NCI-H748 treated with DMSO at 0.1 percent for 48 hours (cell line): ENCODE measurements at places on chromosomes 12 and 14.

- DNase-seq = no peak
Measured at GRCh38 chr12:3097186-3097804, 20.1 kb downstream of the TSPAN9 start.

DNA sequence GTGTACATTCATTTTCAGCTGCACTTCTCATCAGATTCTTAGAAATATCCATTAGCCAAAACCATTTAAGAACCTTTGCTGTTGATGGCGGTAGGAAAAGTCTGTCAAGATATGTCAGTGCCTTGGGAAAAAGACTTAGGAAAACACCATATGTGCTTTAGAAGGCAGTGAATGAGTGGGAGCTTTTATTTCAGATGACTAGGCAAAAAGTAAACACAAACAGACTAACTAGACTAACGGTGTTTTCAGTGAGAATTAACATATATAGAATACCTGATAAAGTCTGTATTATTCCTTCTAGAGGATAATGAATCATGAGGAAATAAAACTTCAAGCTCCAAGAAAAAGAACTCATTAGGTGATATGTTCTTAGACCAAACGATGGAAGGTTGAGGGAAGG is 418.9 kb downstream of the NAV3 start:
- no peak for DNase-seq

DNA sequence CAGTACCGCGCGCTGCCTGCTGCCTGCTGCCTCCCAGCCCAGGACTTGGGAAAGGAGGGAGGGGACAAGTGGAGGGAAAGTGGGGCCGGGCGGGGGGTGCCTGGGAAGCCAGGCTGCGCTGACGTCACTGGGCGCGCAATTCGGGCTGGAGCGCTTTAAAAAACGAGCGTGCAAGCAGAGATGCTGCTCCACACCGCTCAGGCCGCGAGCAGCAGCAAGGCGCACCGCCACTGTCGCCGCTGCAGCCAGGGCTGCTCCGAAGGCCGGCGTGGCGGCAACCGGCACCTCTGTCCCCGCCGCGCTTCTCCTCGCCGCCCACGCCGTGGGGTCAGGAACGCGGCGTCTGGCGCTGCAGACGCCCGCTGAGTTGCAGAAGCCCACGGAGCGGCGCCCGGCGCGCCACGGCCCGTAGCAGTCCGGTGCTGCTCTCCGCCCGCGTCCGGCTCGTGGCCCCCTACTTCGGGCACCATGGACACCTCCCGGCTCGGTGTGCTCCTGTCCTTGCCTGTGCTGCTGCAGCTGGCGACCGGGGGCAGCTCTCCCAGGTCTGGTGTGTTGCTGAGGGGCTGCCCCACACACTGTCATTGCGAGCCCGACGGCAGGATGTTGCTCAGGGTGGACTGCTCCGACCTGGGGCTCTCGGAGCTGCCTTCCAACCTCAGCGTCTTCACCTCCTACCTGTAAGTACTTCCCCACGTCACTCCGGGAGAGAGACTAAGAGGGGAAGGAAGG is at the start of gene LGR5:
Gene LGR5 (plus strand): TSS at position 186 of the 732 bp plus-strand sequence. CDS start 283 bp downstream, at position 469.
- peak; percentile 68 for DNase-seq

GRCh38 chr12:47105914-47106674 is 26.3 kb upstream of the AMIGO2 start:
- peak; percentile 45 for DNase-seq

GRCh38 chr12:109212460-109213115 is 96.2 kb downstream of the ACACB start:
- DNase-seq = no peak

DNA sequence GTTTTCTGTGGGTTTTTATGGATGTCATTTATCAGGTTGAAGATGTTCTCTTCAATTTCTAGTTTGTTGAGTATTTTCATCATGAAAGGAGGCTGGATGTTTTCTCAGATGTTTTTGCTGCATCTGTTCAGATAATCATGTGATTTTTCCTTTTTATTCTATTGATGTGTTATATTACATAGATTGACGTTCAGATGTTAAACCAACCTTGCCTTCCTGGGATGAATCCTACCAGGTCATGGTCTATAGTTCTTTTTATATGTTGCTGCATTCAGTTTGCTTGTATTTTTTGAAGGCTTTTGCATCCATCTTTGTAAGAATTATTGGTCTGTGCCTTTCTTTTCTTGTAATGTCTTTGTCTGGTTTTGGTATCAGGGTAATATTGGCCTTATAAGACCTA is 43.9 kb upstream of the LYZ start:
- no peak for DNase-seq

DNA sequence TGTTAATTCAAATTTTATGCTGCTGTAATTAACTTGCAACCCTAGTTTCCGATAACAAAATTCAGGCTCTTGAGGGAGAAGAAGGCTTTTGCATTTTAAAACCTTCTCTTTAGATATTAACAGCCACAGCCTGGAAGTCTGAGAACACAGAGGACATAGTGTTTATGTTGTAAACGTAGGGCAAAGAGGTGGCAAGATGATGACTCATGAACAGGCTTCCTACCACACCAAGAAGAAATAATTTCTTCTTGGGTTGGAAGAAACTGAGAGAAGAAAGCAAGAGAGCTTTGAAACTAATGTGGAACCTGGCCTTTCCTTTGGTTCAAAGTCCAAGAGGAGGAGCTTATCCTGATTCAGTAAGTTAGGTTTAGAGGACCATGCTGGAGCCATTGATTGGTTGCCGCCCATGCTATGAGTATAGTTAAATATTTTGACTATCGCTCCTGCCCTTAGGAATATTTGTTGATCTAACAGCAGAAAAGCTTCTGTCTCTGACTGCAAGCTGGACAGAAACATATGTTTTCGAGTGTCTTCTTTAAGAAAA is 31.8 kb downstream of the CCDC198 start:
- DNase-seq = no peak

GRCh38 chr12:57611108-57611826 is at the start of gene ARHGEF25:
Gene ARHGEF25 (plus strand): TSS chr12:57611435. CDS start chr12:57611895, 460 bp downstream.
- peak; percentile 54 for DNase-seq

DNA sequence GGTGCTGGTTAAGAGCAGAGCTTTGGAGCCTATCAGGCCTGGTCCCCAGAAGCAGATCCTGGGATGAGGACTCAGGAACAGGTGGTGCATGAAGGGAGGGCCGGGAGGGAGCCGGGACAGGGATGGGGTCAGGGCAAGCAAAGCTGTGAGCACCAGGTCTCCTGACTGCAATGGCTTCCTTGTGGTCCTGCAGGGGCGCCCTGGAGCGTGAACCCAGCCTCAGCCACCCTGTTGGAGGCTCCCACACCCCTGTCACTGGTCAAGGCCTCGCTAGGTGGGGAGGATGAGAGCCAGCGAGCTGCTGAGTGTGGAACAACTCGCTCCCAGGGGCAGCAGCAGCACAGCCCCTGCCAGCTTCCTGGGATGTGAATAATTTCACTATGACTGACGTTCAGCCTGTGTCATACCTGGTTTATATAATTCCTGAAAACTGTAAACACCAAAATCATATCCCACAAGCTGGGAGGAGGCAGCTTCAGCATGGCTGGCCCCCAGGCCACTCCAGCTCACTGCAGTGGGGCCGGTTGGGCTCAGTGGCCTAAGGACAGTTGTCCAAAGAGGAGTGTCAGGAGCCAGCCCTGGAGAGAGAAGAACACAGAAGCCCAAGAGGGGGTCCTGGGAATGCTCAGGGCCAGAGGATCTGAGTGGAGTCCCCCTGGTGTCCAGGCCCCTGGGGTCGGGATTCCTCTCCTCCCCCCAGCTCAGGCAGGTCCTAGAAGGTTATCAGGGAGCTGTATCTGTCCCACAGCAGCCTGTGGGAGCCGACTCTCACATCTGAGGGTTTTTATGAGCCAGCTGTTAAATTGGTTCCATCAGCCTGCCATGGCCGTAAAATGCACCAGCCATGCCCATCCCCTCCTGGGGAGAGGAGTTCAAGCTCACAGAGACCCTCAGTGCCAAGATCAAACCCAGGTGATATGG is 272.9 kb downstream of the ADGRD1 start:
- no peak for DNase-seq

DNA sequence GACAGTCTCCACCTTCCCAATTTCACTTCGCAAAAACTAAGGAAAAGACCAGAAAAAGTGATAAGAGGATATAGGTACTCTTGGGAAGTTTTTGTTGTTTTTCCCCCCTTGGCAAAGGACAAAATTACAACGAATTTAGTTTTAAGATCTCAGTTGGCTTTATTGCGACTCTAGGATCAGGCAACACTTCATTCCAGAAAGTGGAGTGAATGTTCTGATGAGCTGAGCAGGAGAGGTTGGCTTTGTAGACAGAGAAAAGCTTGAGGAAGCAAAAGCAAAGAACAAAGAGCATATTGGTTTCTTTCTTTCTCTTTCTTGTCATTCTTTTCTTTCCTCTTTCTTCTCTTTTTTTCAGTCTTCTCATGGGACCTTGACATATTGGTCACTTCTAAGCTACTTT is 640 bp upstream of the ZFYVE1 start:
- no peak for DNase-seq

- DNase-seq = no peak
Measured at GRCh38 chr14:52269982-52270381, 2.5 kb downstream of the PTGDR start.

GRCh38 chr12:46518729-46519128 is 146.2 kb upstream of the SLC38A2 start:
- no peak for DNase-seq

- no peak for DNase-seq
Measured at GRCh38 chr12:75744607-75745256, 233.3 kb upstream of the KRR1 start.

DNA sequence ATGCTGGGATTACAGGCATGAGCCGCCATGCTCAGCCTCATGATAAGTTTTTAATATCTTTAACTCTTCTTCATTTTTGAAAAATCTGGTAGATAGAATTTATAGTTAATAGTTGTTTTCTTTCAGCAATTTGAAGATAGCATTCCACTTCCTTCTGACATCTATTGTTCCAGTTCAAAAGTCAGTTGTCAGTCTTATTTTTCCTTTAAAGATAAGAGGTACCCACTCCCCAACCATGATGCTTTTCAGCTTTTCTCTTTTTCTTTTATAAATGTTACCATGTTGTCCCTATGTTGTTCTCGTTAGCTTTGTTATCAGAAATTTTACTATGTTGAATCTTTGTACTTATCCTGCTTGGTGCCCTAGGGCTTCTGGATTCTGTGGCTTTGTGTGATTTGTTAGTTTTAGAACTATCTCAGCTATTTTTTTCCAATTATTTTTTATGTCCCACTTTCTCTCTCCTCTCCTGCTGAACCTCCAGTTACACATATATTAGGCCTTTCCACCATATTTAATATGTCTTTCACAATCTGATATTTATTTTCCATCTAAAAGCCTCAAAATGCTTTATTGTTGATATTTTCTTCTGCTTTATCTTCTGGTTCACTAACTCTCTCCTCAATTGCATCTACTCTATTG is 181.6 kb upstream of the FOXN3 start:
- DNase-seq = no peak

- DNase-seq = no peak
Measured at GRCh38 chr14:61255968-61256367, 25.2 kb downstream of the TMEM30B start.

GRCh38 chr12:54521293-54522060 is 23.9 kb downstream of the NCKAP1L start:
- DNase-seq = no peak

- no peak for DNase-seq
Measured at GRCh38 chr12:33676866-33677265, 237.2 kb upstream of the SYT10 start.

GRCh38 chr12:120358412-120359100 is 10.4 kb downstream of the MSI1 start:
- DNase-seq = no peak

DNA sequence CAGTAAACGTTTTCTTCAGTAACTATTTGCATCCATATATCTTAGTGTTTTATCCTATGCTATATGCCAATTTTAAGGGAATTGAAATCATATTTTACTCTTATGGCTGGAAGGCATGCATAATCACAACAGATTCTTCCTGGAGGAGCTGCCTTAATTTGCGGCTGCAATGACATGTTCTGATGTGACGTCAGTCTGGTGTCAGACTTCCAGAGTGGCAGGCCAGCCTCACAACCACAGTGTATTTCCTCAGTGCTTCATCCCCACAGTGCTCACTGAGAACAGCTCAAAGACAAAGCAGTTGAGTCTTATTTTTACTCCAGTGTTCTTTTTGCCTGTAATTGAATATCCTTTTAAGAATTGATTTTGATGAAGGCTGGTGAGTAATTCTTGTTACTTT is 107.1 kb downstream of the PLEKHA5 start:
- DNase-seq = no peak

GRCh38 chr12:98127336-98127679 is 388.1 kb upstream of the TMPO start:
- DNase-seq = no peak

- DNase-seq = no peak
Measured at GRCh38 chr12:87094356-87094755, 838.2 kb upstream of the MGAT4C start.

GRCh38 chr12:62731055-62731820 is 203.7 kb downstream of the PPM1H start:
- DNase-seq = no peak

DNA sequence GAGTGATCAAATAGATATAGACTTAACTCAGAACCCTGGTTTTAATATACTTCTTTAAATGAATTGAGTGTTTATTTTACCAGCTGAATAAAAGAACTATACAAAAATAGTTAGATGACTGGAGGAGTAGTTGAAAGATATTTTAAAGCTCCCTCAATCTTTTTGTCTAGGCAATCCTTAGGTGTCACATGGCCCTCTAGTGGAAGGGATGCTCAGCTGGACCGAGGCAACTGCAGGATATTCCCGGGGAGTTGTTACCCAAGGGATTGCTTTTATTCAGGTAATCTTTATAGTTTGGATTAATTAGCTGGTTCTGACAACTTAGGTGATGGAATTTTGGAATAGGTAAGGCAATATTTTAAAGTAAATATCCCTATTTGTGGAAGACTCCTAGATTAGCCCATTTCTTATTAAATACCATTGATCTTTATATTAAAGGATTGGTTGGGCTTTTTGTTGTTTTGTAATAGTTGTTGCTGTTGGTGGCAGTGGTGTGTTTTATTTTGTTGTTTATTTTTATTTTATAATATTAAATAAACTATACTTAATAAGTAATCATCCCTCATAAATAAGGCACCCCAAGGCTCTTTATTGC is 57.1 kb downstream of the ZDHHC17 start:
- no peak for DNase-seq

DNA sequence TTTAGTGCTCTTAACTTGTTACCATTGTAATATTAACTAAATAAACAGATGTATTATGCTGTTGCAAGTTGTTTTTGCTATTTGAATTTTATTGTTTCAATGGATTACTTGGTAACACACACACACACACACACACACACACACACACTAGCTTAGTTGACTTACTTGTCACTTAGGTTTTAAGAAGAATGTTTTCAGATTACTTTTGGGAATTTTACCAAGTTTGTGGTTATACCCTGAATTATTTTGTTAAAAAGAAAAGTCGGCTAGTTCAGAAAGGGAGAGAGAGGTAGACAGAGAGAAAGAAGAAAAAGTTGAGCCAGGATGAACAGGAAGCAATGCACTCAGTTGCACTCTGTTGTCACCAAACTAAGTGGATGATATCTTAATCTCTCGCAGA is 5.3 kb downstream of the SSTR1 start:
- no peak for DNase-seq

DNA sequence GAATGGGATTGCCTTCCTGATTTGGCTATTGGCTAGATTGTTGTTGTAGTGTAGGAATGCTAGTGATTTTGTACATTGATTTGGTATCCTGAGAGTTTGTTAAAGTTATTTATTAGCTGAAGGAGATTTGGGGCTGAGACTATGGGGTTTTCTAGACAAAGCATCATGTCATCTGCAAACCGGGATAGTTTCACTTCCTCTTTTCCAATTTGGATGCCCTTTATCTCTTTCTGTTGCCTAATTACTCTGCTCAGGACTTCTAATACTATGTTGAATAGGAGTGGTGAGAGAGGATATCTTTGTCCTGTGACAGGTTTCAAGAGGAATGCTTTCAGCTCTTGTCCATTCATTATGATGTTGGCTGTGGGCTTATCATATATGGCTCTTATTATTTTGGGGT is 265.7 kb upstream of the MGAT4C start:
- no peak for DNase-seq
